Stimulated activated CD8-positive, alpha-beta memory T cell treated with anti-CD3 and anti-CD28 coated beads, Interleukin-7, amount 100 ng/mL, for 24 hours (primary cell): ENCODE measurements at places on chromosomes 6 and 20.

DNA sequence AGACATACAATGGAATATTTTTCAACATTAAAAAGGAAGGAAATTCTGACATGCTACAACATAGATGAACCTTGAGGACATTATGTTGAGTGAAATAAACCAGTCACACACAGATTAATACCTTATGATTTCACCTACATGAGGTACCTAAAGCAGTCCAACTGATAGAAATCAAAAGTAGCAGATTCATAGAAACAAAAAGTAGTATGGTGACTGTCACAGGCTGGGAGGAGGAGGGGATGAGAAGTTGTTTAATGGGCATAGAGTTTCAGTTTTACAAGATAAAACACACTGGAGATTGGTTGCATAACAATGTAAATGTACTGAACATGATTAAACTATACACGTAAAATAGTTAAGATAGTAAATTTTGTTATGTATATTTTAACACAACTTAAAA lies 48.5 kb upstream of the OLIG3 start:
- DNase-seq, result no peak

DNA sequence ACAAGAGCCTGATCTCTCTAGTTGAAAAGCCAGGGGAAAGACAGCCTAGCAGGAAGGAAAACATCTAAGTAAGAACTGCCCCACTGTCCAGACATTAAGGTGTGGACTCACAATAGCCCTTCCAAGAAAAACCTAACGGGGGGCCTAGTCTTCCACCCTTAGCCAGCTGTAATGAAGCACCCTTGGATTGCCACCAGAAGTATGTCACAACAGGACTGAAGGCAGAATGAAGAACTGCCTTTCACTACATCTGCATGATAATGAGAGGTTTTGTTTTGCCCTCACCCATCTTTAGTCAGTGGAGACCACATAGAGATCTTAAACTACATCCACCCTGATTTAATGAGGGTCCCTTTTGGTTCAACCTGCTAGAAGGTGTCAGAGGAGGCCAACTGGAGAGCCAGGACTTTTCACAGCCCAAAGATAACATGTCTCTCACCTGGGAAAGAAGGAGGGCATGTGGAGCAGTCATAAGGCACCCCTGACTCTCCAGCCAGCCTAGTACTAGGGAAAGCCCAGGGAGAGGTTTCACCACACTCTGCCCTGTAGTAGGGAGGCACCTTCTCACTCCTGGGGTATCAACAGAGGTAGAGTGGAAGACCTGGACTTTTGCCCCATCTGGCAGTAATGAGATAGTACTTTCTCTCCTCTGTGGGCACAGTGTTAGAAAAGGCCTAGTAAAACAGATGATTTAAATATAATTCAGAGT lies 1017.4 kb upstream of the MANEA start:
- no peak for DNase-seq

DNA sequence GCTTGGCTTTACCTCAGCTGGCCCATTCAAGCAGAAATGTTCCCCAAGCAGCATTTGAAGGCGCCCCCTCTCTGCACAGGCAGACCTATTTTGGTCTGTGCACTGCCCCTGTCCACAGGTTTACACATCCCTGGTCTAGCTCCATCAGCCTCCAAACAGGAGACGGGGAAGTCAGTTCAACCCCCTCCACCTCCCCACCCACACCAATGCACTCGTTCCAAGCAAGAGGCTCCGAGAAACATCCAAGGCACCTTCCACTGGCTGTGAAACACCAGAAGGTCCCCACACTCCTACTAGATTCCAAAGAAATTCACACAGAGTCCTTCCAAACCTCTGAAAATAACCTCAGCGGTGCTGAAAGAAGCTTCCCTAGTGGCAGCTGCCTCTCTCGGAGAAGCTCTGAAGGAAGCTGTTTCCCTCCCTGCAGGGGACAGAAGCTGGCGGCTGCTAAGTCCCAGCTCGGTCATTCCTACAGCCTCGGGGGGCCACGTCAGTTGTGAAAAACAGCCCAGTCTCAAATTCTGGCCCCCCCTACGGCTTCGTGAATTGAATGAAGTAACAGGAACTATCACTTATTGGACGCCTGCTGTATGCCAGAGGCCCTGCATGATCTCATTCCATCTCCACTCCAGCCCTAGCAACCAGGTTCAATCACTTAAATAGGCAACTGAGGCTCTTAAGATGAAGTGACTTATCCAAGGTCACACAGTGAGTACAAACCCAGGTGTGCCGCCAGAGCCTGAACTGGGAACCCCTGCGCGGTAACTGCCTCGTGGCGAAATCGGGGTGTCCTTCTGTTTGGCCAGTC lies 815 bp downstream of the SPATA2 start:
- DNase-seq, result no peak

GRCh38 chr20:12838261-12838866 lies 170.4 kb upstream of the SPTLC3 start:
- DNase-seq, result no peak

DNA sequence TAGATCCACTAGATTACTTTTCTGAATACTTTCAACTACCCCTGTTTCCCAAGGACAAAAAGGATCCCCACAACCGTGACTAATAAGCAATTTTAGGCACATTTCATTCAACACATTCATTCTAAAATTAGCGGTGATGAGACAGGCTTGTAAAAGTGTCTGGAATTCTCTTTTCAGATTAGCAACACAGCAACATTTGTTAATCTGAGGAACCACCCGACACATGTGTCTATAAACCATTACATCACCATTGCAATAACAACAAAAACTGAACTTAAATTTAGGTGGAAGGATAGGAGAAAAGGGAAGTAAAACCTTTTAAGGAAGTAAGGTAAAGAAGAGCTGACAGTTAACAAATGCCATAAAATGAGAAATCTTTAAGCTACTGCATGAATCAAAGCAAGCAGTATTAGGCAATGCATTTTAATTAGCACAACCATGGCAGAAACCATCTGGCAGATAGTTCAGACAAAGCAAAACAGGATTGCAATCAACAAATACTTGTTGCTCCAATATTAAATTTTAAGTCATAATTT lies 49.1 kb downstream of the MAP3K7 start:
- DNase-seq, result no peak

DNA sequence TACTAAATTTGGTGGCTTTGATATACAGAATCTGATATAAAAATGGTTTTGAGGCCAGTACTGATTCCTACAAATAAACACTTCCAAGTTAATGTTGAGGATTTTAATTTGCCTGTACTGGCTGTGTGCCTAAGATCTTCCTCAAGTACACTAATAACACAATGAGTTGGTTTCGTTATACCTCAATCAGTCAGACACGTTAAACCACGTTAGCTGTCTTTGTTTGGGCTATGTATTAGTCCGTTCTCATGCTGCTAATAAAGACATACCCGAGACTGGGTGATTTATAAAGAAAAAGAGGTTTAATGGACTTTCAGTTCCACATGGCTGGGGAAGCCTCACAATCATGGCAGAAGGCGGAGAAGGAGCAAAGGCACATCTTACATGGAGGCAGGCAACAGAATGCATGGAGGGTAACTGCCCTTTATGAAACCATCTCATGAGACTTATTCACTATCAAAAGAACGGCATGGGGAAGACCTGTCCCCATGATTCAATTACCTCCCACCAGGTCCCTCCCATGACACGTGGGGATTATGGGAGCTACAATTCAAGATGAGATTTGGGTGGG lies 46.2 kb downstream of the NT5E start:
- no peak for DNase-seq

- no peak for DNase-seq
These were observed 225.2 kb downstream of the FOXC1 start for GRCh38 chr6:1834646-1835516.

DNA sequence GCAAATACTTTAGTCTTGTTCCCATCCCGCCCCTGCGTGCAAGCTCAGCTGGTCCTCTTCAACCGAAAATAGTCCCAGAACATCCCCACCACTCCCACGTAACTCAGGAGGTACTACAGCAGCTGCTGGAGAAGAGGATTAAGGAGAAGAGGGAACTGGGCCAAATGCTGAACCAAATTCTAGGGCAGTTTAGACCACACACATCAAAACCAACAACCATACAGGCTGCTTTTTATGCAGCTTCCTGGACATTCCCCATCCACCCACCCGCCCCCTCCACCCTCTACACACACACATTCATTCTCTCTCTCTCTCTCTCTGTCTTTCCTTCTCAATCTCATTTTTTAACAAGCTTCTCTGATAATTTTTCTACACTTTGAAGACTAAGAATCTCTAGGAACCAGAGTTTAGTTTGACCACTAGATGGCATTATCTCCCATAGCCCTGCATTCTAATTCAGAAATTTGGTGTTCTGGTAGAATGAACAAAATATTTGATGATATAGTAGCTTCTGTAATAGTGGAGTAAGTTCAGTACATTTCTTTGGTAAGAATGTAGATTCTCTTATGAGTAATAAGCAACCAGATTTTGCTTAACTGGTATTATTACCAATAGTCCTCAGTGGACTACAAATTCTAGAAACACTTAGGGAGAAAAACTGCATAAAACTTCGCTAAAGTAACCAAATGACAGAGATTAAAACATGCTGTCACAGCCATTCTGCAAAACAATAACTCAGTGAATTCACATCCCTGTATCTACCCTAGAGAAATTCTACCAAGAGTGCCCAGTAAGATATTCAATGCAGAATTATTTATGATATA lies 52.1 kb upstream of the BEND6 start:
- no peak for DNase-seq

DNA sequence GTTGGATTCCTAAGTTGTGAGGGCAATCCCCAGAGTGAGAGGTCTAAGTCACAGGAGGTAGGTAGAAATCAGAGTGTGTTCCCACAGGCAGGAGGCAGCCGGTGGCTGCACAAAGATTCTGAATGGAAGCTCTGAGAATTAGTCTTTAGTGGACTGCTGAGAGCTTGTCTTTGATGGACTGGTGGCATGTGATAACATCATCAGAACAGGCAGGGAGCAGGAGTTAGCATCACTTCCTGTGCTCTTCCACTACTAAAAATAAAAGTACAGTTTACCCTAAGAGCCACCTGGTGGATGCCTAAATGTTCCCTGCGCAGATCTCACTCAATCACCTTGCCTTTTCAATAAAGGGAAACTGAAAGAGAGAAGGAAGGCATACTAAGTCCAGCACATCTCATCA lies 294.6 kb upstream of the POU3F2 start:
- no peak for DNase-seq

DNA sequence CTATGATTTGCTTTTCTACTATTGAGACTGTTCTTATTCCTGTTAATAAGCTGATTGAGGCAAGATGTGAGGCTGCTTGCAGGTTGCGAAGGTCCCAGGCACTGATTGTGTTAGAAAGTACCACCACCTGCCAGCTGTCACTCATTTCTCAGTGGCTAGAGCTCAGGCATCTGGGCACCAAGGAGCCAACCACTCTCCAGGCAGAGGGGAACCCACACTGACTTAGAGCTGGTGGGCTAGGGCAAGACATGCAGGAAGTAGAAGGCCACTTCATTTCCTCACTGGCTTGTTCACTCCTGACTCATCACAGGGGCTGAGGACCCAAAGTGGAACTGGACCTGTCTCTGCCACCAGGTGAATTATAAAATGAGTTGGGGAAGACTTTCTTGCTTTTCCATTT lies 7.8 kb upstream of the DLL1 start:
- no peak for DNase-seq

GRCh38 chr6:6320901-6321300 lies 439 bp upstream of the F13A1 start:
- no peak for DNase-seq

- DNase-seq, result peak; percentile 20
These were observed 193.1 kb upstream of the SHLD1 start for GRCh38 chr20:5557123-5557522.

GRCh38 chr6:16274885-16275589 lies 36.6 kb downstream of the GMPR start:
- no peak for DNase-seq

GRCh38 chr6:37459981-37460800 lies 27.2 kb downstream of the CMTR1 start:
- no peak for DNase-seq

GRCh38 chr6:21455071-21455470 lies 138.5 kb upstream of the SOX4 start:
- DNase-seq, result no peak

- DNase-seq, result no peak
These were observed 54.2 kb downstream of the WDR27 start for GRCh38 chr6:169647637-169648036.

GRCh38 chr6:43956478-43956877 lies 170.8 kb downstream of the MRPL14 start:
- no peak for DNase-seq

DNA sequence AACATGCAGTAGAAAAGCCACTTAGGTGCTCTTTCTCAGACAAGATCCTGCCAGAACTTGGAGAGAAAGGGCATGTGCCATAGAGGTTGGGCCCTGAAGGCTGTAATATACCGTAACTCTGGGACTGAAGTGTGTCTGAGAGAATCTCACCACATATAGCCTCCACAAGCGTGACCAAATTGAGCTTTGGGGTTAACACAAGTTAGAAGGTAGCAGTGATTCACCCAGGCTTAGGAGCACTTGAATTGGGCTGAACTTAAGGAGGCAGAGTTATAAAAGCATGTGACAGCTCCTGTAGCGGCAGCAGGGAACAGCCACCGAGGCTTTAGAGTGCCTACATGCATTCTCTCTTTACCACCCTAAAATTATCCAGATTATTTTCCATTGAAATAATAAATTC lies 361.6 kb downstream of the PHF3 start:
- DNase-seq, result no peak

- DNase-seq, result no peak
These were observed 618.0 kb downstream of the PRKN start for GRCh38 chr6:162109480-162110050.

DNA sequence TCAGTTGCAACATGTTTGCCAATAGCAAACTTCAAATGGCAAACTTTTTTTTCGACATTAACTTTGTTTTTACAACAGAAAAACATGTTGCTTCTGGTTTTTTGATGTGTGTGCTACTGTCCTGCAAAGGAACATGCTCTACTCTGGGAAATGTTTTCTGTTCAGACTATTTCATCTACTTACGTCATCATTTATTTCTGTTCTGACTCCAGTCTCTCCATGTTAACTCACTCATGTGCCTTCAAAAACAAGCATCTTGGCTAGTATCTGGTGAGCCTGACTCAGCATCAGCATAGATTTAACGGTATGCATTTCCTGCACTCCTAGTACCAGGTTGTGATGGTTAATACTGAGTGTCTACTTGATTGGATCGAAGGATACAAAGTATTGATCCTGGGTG lies 36.1 kb upstream of the MAP7 start:
- DNase-seq, result no peak

DNA sequence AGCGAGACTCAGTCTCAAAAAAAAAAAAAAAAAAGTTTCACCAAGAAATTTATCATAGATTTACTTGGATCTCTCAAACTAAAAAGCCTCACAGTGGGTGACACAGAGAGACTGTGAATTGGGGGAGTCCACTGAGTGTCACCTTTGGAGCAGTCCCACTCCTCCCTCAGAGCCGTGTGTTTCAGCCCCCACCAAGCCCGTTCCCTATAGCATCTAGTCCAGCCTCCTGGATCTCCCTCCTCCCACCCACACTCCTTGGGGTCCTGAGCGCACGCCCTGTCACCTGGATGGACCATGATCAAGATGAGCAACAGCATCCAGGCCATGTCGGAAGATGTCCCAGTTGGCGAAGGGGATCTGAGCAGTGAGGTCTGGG lies 422 bp downstream of the NCR3 start:
- no peak for DNase-seq
